Spleen (tissue), 13 donors: ENCODE measurements at places on chromosomes 6 and 20. TPM values are rescaled to one million over a fixed set of nuclear protein-coding genes. Genes with fewer than 3 reads are reported as not detected.

Gene HELZ2
- 21.2 TPM for polyA plus RNA-seq

Gene LHFPL5
- polyA plus RNA-seq, result not detected

Gene SIRPB2
- polyA plus RNA-seq, result 2.2 TPM

Gene RUNX2
- 0.86 TPM for polyA plus RNA-seq

Gene CPNE5
- 15.6 TPM for polyA plus RNA-seq
